GM04503 (cell line): ENCODE measurements at places on chromosomes 11 and 22.

DNA sequence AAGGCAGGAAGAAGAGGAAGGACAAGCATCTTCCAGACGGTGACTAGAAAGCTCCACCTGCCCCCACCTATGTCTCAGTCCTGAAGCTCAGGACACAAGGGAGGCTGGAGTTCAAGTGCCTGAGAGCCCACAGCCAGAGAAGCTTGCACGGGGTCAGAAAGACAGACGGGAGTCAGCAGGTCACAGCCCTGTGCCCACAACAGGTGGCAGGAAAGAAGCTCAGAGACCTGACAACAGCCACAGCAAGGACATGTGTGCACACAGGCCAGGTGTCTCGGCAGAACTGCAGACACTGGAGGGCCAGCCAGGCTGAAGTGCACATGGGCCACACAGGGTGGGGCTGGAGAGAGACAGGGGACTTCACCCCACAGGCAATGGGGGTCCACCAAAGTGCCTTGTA lies 37.2 kb upstream of the MOB2 start:
- no peak for DNase-seq

DNA sequence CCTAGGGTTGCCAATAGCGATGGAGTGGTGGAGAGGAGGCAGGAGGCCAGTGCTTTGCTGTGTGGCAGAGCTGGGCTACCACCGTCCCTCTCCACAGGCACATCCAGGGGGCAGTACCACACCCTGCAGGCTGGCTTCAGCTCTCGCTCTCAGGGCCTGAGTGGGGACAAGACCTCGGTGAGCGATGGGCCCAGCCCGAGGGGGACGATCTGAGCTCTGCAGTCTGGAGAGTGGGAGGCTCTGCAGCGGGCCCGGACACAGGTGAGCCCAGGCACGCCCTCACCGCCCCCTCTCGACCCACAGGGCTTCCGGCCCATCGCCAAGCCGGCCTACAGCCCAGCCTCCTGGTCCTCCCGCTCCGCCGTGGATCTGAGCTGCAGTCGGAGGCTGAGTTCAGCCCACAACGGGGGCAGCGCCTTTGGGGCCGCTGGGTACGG lies 2.5 kb downstream of the PKP3 start:
- DNase-seq, result no peak

GRCh38 chr11:2298795-2299761 lies 2.6 kb downstream of the C11orf21 start:
- DNase-seq, result no peak

DNA sequence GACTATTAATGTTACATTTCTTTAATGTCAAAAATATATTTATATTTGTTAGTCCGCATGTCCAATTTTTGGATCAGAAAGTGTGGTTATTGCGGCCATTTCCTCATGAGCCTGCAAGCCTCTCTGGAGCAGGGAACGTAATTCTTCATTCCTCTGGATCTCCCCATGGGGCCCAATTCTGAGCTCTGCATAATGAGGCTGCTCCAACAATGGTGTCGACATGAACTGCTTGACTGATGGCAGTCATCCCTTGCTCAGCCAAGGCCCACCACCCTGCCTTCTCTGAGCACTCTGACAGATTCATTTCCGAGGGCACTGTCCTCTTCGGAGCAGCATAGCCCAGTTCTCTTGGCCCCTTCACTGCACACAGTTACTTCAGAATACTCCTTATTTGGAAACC lies 3.1 kb upstream of the HEPACAM start:
- DNase-seq, result no peak

DNA sequence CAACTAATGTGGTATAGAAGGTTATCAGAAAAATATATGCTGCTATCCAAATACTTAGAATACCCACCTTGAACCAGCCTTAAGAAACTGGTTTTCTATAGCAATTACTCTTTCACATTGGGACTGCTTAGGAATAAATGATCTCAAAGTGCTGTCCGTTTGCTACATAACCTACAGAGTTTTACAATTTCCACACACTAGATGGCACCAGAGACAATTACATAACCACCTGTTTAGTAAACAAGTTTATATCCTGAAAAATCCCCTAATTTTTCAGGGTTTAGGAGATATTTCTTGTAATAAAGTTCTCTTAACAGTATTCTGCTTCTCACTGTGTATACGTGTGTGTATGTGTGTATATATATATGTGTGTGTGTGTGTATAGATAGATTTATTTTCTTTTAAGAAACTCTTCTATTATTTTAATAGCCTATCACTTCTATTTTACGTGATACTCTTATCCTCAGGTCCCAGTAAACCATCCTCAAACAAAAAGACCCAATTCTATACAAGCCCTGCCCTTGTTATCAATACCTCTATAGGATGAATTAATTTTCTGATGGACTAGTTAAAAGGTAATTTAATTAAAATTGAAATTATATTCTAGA lies 6.7 kb upstream of the OR5I1 start:
- peak; percentile 10 for DNase-seq

GRCh38 chr11:47843361-47844055 lies 4.6 kb downstream of the NUP160 start:
- DNase-seq, result no peak

GRCh38 chr11:130314184-130314749 lies 450 bp downstream of the ZBTB44 start:
- no peak for DNase-seq

DNA sequence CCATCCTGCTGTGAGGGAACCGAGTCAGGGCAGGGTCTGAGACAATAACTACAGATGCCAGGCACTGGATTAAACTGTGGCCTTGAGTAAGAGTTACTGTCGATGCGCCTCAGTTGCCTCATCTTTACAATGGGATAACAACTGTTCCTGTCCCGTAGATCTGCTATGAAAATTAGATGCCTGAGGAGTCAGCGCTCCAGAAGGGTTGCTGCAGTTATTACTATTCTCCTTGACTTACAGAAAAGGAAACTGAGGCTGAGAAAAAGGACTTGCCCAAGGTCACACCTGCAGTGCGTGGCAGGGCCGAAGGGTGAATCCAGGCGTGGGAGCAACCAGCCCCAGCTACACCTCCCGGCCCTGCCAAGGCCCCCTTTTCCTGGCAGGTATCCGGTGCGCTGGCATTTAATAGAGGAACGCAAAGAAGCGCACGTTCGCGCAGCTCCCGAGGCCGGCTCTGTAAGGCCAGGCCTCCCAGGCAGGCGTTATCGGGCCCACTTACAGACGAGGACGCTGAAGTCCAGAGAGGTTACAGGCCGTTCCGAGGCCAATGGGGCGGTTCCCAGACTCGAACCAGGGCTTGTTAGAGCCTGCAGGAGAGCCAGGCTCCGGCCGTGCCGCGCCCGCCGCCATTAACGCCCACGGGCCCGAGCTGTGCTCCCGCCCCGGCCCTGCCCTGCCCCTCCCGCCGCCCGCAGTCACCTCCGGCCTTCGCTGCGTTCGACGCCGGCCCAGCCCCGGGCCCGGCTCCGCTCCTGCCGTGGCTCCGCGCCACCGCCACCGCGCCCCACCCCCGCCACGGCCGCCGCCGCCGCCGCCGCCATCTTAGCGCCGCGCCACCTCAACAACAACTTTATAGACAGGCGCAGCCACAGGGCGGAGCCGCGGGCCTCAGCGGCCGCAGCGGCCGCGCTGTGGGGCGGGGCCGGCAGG lies at the start of gene C11orf68:
Gene C11orf68 (minus strand): TSS at position 852 of the 930 bp plus-strand sequence. CDS start 31 bp downstream, at position 821.
- no peak for DNase-seq

GRCh38 chr11:111335549-111335948 lies 37.2 kb downstream of the POU2AF3 start:
- no peak for DNase-seq

DNA sequence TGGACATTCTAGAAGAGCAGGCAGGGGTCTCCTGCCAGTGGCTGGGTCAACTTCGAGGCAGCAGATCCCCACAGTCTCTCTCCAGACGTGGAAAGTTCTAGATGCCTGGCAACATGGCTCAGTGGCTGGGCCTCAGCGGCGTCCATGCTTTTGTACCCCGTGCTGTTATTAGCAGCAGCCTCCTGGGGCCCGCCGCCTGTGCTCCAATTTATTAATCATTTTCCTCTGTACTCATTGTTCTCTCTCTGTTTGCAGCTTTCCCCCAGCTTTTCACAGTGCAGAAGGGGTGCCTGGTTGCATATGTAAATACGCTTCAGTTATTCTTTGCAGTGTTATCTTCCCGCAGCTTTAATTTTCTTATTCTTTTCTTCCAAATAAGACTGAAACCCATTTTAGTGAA lies 515.1 kb downstream of the TBC1D22A start:
- no peak for DNase-seq

DNA sequence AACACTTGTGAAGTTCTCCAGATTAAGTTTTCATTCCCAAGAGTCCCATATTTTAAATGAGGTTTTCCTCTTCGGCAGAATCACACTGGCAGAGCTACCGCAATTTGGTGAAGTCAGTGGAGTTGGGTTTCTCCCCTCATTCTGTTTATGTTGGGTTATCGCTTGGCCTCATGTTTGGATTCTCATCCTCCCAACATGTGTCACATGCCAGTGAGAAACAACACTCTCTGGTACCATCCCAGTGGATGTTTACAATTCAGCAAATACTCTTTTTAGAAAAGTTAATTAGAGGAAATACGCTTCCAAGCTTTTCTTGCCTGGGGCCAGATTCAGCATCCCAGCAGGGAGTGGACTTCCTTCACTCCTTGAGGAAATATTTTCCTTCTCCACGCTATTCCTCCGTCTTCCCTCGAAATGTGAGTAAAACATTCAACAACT lies 2.1 kb downstream of the PAMR1 start:
- DNase-seq, result peak; percentile 70

DNA sequence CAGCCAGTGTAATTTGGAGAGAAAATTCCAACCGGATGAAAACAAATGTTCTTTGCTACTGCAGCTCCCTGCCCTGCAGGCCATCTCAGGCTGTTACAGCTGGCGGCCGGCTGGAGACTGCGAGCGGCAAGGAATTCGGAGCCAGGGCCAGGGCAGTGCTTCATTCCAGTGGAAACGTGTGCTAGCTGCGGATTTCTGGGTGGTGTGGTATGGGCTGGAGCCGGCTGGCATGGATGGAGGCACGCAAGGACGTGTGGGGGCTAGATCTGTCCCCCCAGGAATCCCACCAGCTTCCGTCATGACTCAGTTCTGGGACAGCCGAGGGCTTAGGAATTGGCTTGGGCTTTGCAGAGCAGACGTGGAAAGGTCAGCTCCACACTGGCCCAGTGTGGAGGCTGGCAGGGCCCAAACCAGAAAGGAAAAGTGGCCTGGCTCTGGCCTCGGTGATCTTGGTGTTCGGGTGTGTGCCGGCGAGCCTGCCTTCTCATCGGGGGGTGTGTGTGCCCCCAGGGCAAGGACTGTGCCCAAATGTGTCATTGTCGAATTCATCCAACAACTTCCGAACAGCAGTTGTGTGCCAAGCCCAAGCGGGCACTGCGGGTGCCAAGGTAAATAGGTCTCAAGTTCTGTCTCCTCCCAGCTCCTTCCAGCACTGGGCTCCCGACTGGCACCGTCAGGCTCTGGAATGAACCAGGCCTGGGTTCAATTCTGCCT lies 48.1 kb upstream of the SHISAL1 start:
- DNase-seq, result peak; percentile 80

DNA sequence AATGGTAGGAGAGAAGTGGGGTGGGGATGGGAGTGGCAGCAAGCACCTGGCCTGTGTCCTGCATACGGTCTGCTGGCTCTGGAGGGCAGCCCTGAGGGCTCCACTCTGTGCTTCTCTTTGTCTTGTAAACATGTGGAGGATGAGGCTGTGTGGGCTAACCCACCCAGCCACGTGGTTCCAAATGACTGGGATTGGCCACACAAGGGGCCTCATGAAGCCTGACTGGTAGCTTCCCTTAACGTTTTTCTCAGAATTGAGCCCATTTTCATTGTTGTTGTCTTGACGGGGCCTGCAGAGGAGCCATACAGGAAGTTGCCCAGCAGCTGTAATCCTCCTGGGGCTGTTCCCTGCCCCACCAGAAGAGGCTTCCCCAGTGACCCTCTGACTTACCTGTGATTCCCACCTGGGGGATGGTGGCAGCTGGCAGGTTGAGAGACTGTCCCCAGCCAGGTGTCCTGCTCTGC lies 18.0 kb downstream of the DERL3 start:
- no peak for DNase-seq

DNA sequence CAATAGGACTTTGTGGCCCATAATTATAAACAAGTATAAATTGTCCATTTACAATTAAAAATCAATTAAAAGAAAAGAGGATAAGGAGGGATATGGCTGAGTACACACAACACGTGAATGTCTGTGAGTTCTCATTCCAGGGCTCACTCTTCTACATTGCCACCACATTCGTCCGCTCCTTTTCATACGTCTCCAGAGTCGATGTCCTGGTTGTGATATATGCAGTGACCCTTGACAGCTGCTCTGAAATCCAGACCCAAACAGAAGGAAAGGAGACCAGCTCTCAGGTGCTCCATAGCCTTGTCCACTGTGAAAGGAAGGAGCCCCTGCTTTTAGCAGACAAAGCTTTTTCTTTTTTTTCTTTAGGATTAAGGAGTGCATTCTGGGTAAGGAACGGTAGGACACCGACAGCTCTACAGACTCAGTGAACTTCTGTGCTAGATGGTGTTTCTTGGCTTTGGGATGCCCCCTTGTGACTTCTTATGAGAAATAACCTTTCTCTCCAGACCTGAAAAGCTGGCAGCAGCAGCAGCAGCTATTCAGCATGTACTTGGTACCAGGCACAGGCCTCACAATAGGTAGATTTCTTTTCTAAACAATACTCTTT lies 19.7 kb upstream of the DNAJB13 start:
- peak; percentile 29 for DNase-seq

DNA sequence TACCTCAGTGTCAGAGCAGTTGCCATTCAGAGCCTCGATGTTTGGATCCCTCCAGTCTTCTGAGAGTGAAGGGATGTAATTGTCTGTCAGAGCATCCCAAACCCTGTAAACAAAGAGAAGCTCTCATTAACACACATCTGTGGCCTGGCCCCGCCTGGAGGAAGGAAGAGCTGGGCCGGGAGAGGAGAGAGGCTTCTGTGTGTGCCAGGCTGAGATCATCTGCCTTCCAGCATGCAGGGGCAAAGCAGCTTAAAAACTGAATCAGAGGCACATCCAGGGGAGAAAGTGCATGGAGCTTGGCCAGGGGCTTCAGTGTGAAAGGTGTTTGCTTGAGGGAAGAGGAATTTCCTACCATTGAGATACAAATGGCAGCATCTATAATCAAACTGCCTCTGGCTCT lies 14.5 kb downstream of the FEZ1 start:
- no peak for DNase-seq

DNA sequence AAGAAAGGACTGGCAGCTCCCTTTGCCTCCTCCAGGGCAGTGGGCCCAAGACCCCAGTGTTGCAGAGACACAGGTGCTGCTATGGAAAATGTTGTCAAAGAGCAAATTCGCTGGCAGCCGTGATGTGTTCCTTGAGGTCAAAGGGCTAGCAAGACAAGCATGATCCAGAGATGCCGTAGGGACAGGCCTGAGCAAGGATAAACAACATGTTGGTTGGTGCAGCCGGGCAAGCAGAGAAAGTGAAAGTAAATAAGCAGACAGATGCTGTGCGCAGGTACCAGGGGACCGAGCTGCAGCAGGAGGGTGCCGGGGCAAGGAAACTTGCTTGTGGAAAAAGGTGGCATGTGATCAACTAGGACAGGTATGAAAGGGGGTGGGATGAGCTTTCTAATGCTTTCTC lies 125.5 kb upstream of the NECTIN1 start:
- no peak for DNase-seq

GRCh38 chr22:33271390-33272161 lies 213.4 kb upstream of the SYN3 start:
- DNase-seq, result no peak

- no peak for DNase-seq
These were observed 32.4 kb upstream of the ETS1 start for GRCh38 chr11:128619540-128620308.
